ENCODE measurements at places on chromosomes 2 and 18.
A peak's percentile ranks its signal among the peaks of the same experiment; 100 is the strongest.

DNA sequence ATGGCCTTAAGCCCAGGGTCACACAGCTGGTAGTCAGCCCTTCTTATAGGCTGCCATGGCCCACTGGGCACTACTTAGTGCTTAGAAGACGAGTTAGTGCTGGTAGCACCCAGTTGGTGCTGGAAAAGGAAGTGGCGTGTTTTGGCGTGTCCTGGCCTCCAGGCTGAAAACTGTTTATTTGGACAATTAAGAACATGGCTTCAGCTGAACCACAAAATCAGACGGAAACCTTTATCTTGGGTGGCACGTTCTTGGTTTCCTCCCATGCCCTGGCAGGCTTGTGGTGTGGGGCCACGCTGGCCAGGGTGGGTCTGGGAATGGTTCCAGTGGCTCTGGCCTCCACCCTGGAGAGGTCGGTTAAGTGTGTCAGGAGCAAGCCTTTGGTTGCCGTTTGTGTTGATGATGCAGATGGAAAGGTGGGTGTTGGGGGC is 141.5 kb upstream of the HAAO start:
- no peak for DNase-seq

DNA sequence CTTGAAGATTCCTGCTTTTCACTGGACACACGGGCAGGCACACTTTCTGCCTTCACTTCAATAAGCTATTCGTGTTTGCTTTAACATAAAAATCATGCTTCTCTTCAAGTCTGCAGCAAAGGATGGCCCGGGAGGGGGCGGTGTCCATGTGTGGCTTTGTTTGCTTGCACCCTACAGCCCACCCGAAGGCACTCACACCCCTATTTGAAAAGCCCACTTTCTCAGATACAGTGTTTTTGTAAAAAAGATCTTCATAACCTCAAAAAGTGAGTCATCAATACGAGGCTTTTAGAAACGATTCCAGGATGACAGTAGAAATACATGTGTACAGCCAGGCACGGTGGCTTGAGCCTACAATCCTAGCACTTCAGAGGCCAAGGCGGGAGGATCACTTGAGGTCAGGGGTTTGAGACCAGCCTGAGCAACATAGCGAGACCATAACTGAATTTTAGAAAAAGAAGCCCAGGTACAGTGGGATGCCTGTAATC is 36.5 kb upstream of the HPCAL1 start:
- DNase-seq: no peak

DNA sequence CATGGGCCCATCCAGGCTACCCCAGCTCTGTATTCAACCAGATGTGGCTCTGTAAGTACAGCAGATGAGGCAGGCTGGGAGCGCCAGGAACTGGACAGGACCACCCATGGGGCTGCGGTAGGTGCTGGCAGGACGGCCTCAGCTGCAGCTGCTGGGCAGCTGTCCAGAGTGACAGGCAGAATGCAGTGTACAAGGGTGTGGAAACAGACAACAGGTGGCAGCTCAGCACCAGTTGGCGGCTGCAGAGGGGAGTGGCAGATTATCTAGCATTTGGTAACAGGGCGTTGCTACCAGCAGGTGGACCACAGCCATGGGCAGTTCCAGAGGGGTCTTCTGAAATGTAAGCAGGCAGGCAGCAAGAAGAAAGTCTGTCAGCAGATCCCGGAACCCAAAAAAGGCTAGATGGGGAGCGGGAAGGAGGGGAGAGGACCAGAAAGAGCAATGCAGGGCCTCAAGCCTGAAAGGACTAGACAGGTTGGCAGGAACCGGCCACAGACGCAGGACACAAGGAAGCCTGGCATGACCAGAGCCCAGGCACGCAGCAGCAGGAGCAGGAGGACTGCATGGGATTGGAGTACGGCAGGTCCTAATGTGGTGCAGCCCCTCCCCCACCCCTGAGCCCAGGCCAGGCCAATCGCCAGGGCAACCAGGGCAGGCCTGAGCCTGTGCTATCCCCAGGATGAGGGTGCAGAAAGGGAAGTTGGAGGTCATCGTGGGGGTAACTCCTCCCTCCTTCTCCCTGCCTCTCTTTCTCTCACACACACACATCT is 24.7 kb downstream of the PKDCC start:
- peak; percentile 43 for DNase-seq

- DNase-seq: no peak
Observed at GRCh38 chr18:36264283-36264682, 33.2 kb upstream of the FHOD3 start.

DNA sequence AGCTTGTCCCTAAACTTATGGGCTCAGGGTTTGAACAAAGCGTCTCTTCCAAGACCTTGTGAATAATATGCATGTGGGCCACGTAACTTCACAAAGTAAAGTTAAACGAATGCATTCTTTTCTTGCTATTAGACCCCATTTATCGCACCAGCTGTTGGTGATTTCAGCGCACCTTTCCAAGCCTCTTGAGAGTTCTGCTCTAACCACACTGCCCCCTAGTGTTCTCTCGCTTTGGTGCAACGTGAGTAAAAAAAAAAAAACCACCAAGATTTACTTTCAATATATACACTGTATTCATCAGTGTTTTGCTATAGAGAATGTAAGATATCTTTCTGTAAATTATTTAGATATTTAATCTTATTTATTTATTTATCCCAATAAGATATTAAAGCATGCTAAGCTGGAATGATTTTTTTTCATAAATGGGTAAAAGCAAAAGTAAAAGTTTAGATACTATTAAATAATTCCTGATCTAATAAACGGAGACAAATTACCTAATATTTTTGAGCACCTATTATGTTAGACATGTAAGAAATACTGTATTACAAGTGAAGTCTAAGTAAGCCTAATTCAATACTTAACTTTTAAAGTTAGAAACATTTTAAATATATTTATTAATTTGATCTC is 459.5 kb downstream of the DLGAP1 start:
- DNase-seq: peak; percentile 92

GRCh38 chr18:42745171-42745570 is 370.3 kb downstream of the RIT2 start:
- DNase-seq: no peak

Measured in GM23338 (cell line).